Kasumi-1 (cell line): ENCODE measurements at places on chromosomes 2 and 18.
A peak's percentile ranks its signal among the peaks of the same experiment; 100 is the strongest.

- DNase-seq, result peak; percentile 3
Observed at GRCh38 chr2:219254590-219255201, 978 bp upstream of the TUBA4A start.

DNA sequence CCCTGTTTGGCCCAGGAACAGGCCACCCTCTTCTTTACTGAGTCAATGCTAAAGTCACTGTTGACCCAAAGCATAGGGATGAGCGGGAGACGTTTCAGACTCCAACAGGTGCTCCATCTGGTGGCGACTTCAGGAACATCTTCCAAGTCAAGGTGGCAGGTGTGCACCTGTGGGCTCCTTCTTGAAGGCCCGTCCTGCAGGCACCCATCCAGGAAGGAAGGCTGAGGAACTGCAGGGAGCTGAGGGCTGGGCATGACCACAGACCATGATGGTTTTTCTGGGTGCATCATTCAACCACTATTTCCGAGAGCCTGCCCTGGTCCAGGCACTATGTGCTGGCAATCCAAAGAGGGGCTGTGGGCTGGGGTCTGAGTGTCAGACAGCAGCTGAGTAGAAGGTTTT lies 142.8 kb downstream of the NDUFA10 start:
- DNase-seq, result no peak

DNA sequence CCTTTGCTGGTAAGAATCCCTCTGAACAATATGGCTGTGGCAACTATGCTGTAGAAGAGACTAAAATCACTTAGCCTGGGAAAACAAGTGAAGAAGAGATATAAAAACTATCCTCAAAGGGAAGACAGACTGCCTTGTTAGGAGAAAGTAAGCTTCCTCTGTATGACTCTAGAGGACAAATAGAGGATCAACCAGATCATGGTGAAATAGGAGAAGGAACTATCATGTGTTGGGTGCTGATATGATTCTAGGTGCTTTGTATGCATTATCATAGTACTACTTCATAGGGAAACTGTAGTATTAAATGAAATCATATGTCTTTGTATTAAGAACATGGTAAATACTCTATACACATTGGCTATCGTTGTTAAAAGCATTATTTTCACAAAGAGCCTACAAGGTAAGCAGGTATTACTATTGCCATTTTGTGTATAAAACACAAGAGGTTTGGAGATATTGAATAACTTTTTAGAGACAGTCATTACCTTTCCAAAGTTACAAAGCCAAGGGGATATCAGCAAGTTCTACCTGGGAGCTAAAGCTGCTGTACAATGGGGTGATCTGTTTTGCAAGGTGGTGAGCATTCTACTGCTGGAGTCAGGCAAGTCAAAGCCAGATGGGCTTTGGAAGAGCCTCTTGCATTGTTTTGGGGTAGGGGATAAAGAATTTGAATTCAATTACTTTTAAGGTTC lies 402.6 kb downstream of the ALK start:
- no peak for DNase-seq

- DNase-seq, result no peak
Observed at GRCh38 chr18:74533666-74534065, 634 bp upstream of the CNDP1 start.

DNA sequence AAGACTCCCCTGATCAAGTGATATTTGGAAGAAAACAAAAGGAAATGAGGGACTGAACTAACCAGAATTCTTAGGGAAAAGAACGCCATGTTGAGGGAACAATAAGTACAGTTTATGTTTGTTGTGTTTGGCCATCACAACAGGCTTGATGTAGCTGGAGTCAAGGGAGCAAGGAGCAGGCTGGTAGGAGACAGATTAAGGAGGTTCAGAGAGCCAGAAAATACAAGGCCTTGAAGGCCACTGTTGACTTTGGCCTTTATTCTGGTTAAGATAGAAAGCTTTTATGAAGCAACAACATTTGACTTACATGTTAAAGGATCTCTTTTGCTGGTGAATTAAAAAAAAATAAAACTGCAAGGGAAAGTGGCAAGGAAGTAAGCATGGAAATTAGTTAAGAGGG lies 754.1 kb upstream of the SLC8A1 start:
- no peak for DNase-seq

GRCh38 chr18:26470011-26470637 lies 78.2 kb downstream of the KCTD1 start:
- DNase-seq, result no peak

GRCh38 chr2:215653344-215654030 lies 217.6 kb upstream of the FN1 start:
- no peak for DNase-seq

DNA sequence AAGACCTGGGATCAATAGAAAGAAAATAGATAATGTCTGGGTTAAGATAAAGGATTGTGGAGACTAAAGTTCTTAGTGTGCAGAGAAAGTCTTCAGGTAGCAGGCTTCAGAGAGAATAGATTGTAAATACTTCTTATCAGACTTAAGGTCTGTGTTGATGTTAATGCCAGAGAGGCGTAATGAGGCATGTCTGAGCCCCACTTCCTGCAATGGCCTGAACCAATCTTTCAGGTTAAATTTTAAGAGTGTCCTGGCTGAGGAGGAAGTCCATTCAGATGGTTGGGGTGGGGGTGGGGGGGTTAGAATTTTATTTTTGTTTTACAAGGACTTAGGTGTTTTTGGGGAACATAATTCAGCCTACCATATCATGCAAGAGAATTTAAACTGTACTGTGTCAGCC lies 129.5 kb downstream of the EVA1A start:
- DNase-seq, result no peak

GRCh38 chr18:50819027-50819727 lies 639 bp downstream of the MRO start:
- peak; percentile 26 for DNase-seq

- no peak for DNase-seq
Observed at GRCh38 chr2:226037526-226037925, 638.0 kb downstream of the NYAP2 start.

- DNase-seq, result peak; percentile 20
Observed at GRCh38 chr2:30701782-30702181, 105.5 kb downstream of the CAPN13 start.

GRCh38 chr2:96140941-96141623 lies 2.8 kb upstream of the ASTL start:
- no peak for DNase-seq

GRCh38 chr18:44047585-44047984 lies 633.1 kb upstream of the SETBP1 start:
- DNase-seq, result no peak

- no peak for DNase-seq
Observed at GRCh38 chr2:99571954-99572353, 82.1 kb upstream of the REV1 start.

DNA sequence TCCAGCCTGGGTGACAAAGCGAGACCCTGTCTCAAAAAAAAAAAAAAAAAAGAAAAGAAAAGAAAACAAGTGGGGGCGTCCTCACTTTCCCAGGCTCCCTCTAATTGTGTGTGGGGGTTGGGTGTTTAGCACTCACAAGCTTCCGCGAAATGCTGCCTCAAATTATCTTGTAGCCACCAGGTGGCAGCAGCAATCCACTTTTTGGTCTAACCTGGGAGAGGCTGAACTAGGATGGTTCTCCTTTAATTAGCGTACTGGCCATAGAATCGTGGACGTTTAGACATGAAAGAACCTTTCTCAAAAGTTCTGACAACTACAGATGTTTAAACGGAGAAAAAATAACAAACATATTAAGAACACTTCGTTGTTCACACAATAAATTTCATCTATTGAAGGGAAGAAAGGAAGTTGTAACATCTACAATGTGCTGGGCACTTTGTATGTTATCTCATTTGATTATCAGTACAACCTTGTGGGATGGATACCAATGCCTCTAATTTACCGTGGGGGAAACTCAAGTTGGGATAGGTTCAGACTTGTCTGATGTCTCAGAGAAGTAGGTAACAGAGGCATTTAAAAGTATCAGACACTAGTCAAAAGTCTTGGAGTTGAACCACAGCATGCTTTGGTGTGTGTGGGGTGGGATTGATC lies 122.7 kb upstream of the NABP1 start:
- peak; percentile 91 for DNase-seq

GRCh38 chr2:138831154-138831553 lies 51.0 kb upstream of the NXPH2 start:
- no peak for DNase-seq

DNA sequence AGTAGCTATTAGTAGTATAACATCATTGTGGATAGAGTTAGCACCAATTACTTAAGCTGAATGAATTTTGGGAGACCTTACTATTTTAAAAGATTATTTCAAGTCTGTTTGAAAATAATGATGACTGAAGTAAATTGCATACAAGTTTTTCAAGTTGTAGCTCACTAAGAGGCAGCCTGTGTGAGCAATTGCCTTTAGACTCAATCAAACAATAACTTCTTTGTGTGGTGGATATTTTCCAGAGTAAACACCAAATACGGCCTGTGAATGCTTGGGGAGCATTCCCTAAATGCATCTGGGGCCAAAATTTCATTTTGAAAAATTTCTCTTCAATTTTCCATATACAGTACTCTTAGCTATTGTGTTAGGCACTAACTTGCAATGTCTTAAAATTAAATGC lies 7.9 kb downstream of the SERPINB12 start:
- DNase-seq, result no peak

- DNase-seq, result no peak
Observed at GRCh38 chr2:198098918-198099317, 294.5 kb downstream of the PLCL1 start.

GRCh38 chr2:88857951-88858411 lies 166.5 kb downstream of the RPIA start:
- no peak for DNase-seq

DNA sequence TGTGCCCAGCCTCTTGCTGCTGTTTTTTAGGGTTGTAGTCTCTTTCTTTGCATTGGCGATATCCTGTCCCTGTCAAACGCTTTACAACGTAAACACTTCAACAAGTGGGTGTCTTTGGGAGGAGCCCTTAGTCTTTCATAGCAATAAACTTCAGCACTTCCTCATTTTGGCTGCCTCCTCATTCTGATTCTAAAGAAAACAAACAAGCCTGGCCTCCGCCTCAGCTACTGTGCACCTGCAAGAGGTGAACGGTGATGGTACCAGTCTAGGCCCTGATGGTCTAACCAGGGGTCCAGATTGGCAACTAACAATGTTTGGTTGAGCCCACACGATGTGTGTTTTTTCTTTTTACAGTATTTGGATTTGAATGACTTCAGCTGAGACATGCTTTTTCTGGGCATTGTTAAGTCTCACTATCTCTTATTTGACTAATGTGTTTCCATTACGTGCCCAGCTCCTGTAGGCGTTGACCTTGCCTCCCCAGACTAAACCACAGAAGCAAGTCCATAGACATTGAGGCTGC lies 53.2 kb upstream of the CUL3 start:
- peak; percentile 25 for DNase-seq

GRCh38 chr18:48694295-48694694 lies 155.5 kb downstream of the CTIF start:
- DNase-seq, result no peak

- no peak for DNase-seq
Observed at GRCh38 chr18:77464917-77465316, 215.3 kb downstream of the GALR1 start.

DNA sequence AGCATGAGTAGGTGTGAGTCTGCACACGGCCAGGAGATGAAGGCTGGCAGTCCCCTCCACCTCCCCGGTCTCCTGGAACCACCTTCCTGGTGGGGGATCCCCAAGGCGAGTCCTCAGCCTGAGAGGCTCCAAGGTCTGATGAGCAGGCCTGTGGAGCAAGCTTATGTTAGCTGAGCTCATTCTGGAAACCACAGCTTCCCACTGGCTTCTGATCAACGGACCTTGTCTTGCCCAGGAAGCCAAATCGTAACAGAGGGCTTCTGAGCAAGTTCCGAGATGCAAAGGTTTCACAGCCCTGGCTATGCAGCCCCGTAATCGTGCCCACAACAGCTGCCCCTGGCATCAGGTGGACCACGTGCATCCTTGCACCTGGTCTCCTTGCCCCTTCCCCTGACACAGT lies 28.8 kb upstream of the GPR55 start:
- DNase-seq, result peak; percentile 8

DNA sequence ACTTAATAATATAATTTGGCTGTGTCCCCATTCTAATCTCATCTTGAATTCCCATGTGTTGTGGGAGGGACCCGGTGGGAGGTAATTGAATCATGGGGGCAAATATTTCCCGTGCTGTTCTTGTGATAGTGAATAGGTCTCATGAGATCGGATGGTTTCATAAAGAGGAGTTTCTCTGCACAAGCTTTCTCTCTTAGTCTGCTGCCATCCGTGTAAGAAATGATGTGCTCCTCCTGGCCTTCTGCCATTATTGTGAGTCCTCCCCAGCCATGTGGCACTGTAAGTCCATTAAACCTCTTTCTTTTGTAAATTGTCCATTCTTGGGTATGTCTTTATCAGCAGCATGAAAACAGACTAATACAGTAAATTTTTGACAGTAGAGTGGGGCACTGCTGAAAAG lies 102.5 kb upstream of the LTBP1 start:
- no peak for DNase-seq

DNA sequence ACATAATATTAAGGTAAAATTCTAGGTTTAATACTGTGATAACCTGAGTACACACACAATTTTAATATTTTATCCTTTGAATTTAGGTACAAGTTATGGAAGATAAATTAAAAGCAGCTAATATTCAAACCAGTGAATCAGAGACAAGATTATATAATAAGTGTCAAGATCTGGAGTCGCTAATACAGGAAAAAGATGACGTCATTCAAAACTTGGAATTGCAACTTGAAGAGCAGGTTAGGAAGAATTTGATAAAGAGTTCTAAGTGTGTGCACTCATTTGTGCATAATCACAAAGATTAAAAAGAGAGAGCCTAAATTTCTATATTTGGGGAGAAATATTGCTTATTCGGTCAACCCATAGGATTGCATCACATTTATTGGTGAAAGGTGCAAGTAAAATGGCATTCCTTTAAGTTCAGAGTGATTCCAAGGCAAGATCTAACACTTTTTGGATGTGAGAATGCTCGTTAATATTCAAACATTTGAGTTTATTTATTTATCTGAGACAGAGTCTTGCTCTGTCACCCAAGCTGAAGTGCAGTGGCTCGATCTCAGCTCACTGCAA lies 16.3 kb upstream of the C1GALT1C1L start:
- no peak for DNase-seq

DNA sequence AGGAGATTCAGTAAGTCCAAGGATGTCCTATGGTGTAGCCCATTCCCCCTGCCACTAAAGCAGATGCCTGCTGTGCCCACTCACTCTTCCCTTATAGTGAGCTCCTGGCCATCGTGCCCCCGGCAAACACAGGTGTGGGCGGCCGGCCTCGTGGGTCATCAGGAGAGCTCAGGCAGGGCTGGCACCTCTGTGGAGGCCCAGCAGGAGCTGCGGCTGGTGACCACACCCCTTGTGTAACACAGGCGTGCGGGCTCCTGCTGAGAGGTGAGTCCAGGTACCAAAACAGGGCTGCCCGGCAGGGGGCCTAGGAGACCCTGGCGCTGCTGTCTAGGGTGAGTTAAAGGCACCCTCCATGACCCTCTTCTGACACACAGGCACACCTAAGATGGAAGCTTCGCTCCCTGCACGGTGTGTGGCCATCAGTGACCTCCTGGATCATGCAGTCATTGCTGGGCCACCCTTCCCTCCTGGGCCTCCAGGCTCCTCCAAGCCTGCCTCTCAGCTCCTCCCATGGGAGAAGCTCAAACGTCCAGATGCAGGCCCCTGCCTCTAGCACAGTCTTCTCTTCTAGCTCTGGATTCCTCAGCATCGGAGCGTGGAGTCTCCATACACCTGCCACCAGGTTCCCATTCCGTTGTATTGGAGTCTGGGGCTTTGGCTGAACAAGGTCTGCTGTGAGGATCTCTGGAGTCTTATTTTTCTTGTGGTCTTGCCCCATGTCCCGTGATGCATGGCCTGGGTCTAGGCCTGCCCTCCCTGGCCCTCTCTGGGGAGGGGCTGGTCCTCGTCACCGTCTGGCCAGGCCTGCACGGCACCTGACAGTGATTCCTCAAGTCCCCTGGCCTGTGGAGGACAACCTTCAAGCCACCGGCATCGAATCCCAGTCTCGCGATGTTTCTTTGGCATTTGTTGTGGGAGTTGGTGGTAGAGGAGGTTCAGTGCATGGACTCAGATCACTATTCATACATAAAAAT lies 246.9 kb downstream of the ACKR3 start:
- DNase-seq, result no peak
